ENCODE measurements at places on chromosomes 3 and 15.

DNA sequence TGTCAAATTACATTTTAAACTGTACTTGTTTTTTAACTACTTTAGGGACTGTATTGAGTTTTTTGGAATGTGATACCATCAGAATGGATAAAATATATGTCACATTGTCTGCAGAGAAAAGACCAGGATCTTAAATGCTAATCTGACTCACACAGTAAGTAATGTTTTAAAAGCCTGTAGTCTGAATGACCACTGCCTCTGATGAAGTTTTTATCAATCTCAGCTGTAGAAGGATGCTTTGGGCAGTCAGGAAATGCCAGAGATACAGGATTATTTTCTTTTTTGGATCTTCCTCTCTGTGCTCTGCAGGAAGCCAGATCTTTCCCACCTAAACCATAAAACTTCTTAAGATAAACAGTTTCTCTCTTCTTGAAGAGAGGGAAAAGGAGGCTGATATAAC is 73.1 kb upstream of the PRTG start:
- DNase-seq, result no peak

DNA sequence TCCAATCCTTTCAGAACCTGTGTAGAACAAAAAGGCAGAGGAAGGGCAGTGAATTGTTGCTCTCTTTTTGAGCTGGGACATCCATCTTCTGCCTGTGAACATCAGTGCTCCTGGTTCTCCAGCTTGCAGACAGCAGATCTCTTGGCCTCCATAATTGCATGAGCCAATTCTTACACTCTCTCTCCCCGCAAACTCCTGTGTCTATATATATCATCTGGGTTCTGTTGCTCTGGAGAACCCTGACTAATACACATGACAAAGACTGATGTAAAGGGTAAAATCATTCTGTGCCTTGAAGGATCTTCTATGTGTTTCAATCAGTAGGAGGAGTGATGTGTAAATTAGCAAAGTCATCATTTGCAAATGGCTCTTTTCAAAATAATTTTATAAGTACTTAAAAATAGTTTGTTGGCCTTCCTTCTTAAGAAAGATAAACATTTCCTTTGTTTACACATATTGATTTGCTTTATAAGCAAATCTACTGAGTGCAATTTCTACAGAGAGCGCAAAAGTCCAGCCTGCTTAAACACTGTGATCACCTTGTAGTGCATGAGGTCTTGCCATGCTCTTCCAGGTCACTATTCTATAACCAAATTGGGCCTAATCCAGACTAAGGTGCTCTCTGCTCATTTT is 154.9 kb upstream of the ANKRD28 start:
- DNase-seq, result no peak

- no peak for DNase-seq
Observed at GRCh38 chr15:94070356-94071295, 160.7 kb upstream of the MCTP2 start.

GRCh38 chr3:14429640-14430039 is 27.2 kb downstream of the SLC6A6 start:
- DNase-seq, result no peak

DNA sequence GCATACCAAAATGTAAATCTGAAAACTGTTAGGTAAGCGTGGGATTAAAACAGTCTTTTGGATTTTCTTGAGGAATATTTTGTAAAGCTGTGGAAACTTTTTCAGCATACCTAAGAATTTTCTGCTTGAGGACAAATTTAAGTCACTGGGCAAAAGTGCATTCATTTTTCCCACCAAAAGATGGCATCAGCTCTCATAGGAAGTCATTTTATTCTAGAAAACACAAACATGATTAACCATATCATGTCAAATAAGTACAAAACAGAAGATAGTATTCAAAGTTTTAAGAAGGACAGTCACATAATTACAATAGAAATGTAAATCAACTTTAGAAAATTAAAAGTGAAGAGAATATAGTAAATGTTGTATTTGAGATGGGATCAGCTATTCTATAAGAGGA is 63.5 kb downstream of the SLC49A4 start:
- DNase-seq, result no peak

GRCh38 chr3:107986505-107986904 is 104.3 kb downstream of the CD47 start:
- no peak for DNase-seq

GRCh38 chr3:147361454-147362420 is 44.6 kb downstream of the ZIC4 start:
- DNase-seq, result peak; percentile 40

GRCh38 chr15:65896236-65896635 is 26.9 kb downstream of the RAB11A start:
- DNase-seq, result no peak

DNA sequence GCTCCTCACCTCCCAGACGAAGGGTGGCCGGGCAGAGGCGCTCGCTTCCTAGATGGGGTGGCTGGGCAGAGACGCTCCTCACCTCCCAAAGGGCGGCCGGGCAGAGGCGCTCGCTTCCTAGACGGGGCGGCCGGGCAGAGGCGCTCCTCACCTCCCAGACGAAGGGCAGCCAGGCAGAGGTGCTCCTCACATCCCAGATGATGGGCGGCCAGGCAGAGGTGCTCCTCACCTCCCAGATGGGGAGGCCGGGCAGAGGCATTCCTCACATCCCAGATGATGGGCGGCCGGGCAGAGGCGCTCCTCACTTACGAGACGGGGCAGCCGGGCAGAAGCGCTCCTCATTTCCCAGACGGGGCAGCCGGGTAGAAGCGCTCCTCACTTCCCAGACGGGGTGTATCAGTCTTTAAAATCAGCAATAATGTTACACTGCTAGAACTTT is 19.4 kb upstream of the CCNL1 start:
- no peak for DNase-seq

DNA sequence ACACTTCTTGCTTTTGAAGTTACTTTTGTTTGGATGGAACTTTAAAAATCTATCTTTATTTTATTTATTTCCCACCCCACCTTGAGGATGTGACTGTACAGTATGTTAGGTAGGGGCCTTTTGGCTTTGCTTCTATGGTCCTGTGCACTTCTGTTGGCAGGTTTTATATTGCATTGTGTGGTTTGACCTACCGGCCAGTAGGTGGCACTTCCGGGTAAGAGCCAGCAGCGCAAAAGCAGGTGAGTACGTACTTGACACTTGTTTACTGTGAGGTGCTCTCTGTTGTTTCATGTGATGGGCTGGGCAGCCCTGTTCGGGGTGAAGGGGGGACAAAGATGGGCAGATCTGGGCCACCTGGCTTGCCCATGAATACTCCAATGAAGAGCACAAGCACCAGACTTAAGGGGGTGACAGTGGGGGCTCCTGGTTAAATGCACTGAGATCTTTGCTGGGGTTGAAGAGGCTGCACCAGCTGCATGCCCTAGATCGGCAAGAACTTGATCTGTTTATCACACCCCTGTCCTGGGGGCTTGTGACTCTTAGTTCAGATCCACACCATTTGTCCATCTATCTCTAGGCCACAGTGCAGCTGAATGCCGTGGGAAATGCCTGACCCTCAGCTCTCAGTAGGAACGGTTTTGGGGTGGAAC is 131.6 kb downstream of the NLGN1 start:
- DNase-seq, result no peak

DNA sequence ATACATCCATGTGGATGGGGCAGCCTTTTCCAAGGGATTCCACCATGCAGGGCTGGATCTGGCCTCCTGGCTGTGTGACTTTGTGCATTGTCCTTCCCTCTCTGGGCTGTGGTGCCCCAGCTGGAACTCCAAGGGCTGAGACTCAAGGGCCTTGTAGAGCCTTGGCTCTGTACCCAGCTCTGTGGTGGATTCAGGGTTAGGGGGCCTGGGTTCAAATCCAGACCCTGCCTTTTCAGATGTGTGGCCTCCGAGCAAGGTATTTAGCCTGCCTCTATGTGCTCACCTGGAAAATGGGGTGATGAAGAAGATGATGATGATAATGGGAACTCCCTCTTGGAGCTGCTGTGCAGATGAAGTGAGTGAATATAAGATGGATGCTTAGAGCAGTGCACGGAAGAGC is 161.9 kb downstream of the WNT7A start:
- DNase-seq, result no peak

- no peak for DNase-seq
Observed at GRCh38 chr3:159872374-159873109, 116.1 kb upstream of the IL12A start.

- no peak for DNase-seq
Observed at GRCh38 chr15:20294651-20295237, 246.9 kb downstream of the GOLGA6L6 start.

- DNase-seq, result no peak
Observed at GRCh38 chr3:25142609-25143355, 285.3 kb upstream of the RARB start.

- DNase-seq, result no peak
Observed at GRCh38 chr3:111156517-111156916, 84.9 kb downstream of the NECTIN3 start.

- DNase-seq, result no peak
Observed at GRCh38 chr3:169383770-169384169, 279.7 kb downstream of the MECOM start.

GRCh38 chr3:50100956-50101845 is 12.5 kb downstream of the RBM5 start:
- no peak for DNase-seq

DNA sequence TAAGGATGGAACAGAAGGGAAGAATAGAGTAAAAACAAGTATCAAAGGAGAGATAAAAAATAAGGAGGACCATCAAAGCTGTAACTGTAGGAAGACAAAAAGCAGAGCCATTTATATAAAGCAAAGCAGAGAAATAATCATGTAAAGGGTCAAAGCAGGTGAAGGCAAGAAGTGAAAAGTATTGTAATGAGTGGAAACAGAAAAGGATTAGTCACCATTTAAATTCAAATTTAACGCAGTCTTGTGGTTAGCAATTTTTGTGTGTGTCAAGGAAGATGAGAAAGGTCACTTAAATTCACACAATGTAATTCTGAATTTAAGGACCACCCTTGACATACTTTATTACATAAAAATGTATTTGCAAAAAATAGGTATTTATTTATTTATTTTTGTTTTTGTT is 567.8 kb downstream of the ROBO1 start:
- DNase-seq, result no peak

DNA sequence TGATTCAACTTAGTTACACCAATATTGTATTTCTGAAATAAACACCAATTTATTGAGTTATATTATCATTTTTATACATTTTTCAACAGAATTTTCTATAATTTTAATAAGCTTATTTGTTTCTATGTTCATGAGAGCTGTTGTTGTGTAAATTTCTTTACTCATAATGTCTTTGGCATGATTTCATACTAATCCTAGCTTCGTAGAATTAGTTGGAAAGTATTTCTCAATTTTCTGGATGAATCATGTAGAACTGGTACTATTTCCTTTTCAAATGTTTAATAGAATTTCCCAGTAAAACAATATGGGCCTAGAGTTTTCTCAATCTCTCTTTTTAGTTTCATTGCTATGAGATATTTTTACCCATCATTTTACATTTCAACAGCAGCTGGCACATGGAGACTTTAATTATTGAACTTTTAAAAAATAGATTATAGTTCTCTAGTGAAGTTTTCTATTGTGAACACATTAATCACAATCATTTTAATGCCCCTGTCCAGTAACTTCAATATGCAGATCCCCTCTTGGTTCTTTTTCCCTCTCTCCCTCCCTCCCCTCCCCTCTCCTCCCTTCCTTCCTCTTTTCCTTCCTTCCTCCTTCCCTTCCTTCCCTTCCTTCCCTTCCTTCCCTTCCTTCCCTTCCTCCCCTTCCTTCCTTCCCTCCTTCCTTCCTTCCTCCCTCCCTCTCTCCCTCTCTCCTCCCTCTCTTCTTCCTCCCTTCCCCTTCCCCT is 1357.1 kb downstream of the ZPLD1 start:
- DNase-seq, result no peak

DNA sequence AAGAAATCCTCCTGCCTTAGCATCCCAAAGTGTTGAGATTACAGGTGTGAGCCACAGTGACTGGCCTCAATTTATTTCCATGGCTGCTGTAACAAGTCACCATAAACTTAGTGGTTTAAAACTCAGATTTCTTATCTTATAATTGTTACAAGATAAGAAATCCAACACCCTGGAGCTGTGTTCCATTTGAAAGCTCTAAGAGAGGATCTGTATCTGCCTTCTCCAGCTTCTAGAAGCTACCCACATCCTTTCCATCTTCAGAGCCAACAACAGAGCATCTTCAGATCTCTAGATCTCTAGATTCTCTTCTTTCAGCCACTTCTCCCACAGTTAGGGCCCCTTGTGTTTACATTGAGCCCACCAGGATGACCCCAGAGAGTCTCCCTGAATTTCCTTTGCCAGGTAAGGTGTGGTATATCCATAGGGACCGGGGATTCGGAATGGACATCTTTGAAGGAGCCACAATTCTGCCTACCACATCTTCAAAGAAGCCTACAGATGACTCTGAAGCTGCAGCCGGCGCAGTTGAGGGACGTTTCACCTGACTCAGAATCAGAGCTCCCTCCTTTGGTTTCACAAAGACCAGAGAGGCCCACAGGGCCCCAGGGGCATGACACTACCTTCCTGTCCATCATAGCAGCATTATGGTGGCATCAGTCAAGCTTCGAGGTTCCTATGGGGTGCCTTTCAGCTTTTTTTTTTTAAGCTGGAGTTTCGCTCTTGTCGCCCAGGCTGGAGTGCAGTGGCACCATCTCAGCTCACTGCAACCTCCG is 87.0 kb upstream of the IGF1R start:
- DNase-seq, result no peak

- no peak for DNase-seq
Observed at GRCh38 chr3:187838016-187838540, 92.8 kb upstream of the BCL6 start.

- no peak for DNase-seq
Observed at GRCh38 chr3:159850481-159850880, 138.2 kb upstream of the IL12A start.

DNA sequence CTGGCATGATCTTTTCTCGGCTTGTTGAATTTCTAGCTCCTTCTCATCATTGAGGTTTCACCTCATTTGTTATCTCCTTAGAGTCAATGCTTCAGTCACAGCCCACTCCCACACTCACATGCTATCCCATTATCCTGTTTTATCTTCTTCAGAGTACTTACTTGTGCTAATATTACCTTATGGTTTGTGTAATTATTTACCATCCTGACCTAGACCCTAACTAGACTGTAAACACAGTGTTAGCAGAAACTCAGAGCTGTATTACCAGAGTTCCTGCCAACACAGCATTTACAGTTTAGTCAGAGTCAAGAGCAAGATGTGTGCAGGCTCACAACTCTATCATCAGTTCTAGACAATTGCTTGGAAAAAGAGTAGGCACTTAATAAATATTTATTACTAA is 144.7 kb downstream of the OTOL1 start:
- no peak for DNase-seq

DNA sequence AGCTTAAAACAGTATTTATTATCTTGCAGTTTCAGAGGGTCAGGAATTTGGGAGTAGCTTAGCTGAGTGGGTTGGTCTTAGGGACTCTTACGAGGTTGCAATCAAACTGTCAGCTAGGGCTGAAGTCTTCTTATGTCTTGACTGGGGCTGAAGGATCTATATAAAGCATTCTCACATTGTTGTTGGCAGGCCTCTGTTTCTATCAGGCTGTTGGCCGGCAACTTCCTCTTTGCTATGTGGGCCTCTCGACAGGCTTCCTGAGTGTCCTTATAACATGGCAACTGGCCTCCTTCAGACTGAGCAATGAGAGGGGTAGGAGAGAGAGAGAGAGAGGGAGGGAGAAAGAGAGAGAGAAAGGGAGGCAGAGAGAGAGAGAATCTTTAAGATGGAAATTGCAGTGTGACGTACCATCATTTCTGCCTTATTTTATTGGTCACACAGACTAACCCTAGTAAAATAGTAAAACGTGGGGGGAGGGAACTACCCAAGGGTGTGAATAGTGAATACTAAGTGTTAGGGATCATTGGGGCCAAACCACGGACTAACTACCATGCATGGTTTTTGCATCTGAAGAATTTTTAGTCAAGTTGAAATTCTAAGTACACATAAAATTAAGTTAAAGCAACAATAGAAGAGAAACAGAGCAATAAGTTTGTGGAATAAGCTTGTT is 16.1 kb downstream of the FGF7 start:
- no peak for DNase-seq

Measured in stimulated activated CD4-positive, alpha-beta T cell treated with anti-CD3 and anti-CD28 coated beads, Interleukin-2, amount 100 ng/mL, for 48 hours (primary cell).